Left renal pelvis (tissue), 4 donors: ENCODE measurements at places on chromosomes 6 and 20.

- no peak for DNase-seq
Observed at GRCh38 chr6:144559865-144560593, 274.9 kb downstream of the UTRN start.

DNA sequence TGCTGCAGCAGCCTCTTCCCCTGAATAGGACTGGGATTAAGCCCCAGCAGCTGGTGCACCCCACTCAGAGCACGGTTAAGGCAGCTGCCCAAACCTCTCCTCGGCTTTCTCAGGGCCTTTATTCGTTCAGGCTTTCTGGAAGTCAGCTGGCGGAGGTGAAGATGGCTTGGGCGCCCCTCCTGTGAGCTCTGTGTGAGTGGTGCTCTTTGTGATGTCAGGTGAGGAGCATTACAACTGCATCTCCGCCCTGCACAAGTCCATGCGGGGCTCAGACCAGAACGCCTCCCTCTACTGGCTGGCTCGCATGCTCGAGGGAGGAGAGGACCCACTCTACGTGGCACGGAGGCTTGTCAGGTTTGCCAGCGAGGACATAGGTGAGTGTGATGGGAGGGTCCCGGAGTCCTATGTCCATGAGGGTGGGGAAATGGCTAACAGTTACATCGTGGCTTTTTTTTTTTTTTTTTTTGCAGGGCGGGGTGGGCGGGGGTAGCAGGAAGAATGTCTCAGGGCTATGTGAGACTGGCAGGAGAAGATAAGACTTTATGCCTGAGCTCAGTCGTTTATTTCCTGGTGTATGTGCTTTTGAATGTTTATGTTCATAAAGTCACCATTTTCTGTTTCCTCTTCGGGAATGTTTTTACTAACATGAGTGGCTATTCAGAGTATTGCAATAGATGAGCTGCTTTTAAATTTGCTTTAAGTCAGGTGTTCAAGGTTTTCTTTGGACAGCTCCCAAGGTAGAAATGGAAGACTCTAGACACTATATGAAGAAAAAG is 18.2 kb downstream of the WRNIP1 start:
- no peak for DNase-seq

DNA sequence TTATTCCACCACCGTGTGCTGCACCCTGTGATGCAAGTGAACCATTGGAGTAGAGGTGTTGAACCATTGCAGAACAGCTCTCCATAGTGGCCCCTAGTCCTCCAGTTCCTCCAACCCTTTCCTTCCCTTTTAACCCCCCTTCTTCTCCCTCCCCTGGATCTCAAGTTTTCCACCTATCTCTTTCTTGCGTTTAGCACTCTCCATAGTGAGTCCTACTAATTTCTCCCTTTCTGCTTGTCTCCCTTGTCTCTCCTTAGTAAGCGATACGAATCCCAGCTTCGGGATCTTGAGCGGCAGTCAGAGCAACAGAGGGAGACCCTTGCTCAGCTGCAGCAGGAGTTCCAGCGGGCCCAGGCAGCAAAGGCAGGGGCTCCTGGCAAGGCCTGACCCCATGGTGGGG is 1.1 kb downstream of the PFDN6 start:
- no peak for DNase-seq

GRCh38 chr6:40439026-40439800 is 148.0 kb downstream of the LRFN2 start:
- no peak for DNase-seq

GRCh38 chr6:37653933-37654565 is 43.6 kb downstream of the MDGA1 start:
- DNase-seq, result no peak
